NCI-H345 (cell line): ENCODE measurements at places on chromosomes 11 and 22.

- no peak for DNase-seq
Observed at GRCh38 chr11:77136784-77137420, 8.9 kb downstream of the MYO7A start.

- DNase-seq, result peak; percentile 46
Observed at GRCh38 chr11:71251151-71251721, 1.1 kb downstream of the SHANK2 start.

DNA sequence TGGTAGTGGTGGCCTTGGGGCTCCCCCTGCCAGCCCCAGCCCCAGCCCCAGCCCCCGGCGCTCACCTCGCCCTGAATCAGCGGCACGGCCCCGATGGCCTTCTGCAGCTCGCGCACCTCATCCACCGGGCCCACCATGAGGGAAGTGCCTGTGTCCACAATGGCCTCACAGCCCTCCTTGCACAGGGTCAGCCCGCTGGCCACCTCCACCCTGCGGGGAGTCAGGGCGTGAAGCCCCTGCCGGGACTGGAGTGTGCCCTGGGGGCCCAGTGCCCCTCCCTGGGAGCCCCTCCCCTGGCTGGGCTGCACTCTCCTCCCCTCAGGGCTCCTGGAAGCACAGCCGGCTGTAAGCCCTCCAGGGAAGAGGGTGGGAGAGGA lies 3.5 kb upstream of the IFITM10 start:
- DNase-seq, result no peak

- DNase-seq, result no peak
Observed at GRCh38 chr11:44946263-44946662, 4.4 kb downstream of the TP53I11 start.

- no peak for DNase-seq
Observed at GRCh38 chr22:27314276-27314807, 487.2 kb downstream of the MN1 start.

DNA sequence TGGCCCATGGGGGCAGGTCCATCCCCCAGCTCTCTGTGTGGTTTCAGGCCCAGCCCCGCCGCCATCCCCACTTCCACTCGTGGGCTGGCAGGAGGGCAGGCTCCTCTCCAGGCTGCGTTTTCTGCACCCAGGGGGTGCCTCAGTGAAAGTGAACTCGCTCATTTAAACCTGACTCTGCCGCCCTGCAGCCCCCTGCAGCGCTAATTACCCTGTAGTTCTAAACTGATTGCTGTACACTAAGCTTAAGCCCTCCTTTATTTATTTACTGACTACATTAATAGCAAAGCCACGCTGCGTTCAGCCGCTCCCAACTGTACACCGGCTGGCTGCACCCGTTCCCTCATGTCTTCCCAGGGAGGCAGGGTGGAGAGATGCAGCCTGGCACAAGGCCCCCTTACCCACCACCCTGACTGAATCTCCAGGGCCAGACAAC lies 36.6 kb upstream of the NNMT start:
- peak; percentile 88 for DNase-seq

DNA sequence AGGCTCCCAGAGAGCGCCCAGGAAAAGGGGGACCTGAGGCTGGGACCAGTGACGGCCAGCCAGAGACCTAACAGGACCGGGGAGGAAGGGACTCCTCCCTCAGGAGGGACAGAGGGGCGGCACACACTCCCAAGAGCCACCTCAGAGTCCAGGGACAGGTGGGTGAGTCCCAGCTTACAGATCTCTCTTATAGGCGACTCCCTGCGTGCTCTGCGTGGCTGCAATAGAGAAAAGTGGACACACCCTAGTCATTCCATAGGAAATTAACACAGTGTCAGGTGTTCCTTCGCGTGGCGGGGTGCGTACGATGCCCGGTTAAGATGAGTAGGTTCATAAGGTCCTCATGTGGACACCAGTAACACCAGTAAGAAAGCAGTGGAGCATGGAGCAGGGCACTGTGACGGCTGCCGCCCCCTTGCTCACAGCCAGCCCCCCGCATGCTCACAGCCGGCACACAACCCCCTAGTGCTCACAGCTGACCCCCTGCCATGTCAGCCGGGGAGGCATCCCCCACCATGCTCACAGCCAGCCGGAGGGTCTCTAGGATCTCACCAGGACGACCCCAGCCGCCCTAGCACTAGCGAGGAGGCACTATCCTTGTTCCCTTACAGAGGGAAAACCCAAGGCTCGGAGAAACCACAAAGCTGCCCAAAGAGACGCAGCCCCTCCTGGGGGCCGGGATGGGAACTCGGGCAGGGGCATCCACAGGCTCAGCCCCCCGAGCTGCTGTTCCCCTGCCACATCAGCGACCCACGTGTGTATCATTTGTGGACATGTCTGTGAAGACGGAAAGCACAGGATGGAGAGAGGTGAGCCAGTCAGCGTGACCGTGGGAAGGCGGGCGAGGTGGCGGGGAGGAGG lies 426.8 kb downstream of the TBC1D22A start:
- DNase-seq, result no peak

DNA sequence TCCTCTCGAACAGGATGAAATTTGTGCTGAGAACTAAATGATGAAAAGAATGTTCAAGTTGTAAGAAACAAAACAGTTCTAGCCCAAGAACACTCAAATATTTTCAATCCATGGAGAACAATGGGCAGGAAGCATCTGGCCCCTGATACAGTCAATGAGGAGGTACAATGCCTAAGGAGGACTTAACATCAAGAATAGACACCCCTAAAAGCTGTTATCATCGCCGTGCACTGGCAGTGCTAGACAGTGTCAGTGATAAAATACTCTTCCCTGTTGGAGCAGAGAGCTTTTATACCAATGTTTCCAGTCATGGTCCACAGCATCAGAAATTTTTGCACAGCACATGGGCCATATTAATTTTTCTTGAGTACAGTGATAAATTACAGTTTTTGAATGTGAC lies 20.2 kb upstream of the VSTM5 start:
- no peak for DNase-seq

DNA sequence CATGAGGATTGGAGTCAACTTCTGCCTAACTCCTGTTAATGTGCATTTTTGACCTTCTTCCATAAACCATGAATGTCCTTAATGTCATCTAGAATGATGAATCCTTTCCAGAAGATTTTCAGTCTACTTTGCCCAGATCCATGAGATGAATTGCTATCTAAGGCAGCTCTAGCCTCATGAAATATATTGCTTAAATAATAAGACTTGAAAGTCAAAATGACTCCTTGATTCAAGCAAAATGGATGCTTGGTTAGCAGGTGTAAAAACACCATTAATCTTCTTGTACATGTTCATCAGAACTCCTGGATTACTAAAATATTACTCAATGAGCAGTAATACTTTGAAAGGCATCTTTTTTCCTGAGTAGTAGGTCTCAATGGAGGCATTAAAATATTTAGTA lies 238.5 kb upstream of the ZC3H12C start:
- DNase-seq, result no peak

DNA sequence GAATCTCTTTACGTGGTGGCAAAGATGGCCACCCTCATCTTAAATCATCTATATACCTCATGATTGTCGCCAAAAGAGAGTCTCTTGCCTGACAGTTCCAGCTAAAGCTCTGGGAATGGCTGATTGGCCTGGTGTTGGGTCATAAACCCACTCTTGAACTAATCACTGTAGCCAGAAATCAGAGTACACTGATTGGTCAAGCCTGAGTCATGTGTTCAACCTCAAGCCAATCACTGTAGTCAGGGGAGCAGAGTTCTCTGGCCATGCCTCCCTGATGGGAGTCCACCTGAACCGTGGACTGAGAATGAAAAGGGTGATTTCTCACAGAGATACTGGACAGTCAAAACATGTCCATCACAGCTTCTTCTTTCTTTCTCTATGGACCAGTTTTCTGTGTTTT lies 45.8 kb downstream of the RCN1 start:
- DNase-seq, result no peak

DNA sequence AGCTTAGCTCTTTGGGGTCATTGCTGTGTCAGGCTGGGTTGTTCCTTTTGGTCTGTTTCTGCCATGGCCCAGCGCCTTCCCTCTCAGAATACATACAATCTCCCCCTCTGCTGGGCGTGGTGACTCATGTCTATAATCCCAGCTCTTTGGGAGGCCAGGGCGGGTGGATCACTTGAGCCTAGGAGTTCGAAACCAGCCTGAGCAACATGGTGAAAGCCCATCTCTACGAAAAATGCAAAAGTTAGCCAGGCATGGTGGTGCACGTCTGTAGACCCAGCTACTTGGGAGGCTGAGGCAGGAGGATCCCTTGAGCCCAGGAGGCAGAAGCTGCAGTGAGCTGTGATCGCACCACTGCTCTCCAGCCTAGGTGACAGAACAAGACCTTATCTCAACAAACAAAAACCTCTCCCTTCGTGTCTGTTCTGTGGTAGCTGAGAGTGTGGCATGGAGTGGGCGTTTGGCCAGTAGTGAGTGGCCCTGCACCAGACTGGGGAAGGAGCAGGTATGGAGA lies 46.7 kb upstream of the RAB1B start:
- DNase-seq, result no peak

DNA sequence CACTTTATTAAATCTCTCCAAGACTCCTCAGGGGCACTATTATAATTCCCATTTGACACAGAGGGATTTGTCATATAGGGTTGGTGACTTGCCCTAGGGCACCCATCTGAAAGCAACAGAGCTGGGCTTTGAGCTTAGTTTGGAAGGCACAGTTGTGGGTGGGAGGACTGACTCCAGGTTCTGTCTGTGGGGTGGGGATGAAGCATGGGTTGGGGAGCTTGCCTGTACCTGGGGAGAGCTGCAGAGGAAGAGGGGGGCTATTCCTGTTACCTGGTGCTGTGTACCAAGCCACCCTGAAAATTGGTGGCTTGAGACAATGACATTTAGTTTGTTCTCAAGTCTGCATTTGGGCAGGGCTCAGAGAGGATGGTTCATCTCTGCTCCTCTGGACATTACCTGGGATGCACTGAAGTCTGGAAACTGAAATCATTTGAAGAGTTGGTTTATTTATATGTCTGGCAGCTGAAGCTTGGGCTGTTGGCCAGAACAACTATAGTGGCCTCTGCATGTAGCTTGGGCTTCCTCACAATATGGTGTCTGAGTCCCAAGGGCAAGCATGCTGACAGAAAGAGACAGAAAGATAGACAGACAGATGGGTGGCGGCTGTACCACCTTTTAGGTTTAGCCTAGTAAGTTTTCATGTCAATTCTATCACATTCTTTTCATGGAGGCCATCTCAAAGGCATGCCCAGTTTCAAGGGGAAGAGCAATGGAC lies 44.9 kb downstream of the LRRC32 start:
- DNase-seq, result no peak

DNA sequence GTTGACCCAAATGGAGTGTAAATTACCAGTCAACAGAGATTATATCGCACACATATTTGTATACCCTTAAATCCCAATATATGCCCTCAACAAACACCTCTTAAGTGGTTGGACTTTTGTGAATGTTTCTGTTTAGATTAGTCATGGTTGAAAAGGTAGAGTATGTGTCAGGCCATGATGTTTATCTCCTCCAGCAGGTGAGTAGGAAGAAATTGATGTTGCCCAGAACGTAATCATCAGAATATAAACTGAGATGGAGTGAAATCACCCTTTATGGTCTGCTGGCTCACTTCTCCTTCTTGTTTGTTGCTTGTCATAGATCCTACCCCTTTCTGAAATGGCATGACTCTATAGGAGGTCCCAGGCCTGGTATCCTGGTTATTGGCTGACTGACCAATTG lies 431.8 kb downstream of the ETS1 start:
- DNase-seq, result no peak

- no peak for DNase-seq
Observed at GRCh38 chr11:64650923-64651523, 60.0 kb downstream of the SLC22A12 start.
